NCI-H1092 (cell line): ENCODE measurements at places on chromosomes 1 and 21.

DNA sequence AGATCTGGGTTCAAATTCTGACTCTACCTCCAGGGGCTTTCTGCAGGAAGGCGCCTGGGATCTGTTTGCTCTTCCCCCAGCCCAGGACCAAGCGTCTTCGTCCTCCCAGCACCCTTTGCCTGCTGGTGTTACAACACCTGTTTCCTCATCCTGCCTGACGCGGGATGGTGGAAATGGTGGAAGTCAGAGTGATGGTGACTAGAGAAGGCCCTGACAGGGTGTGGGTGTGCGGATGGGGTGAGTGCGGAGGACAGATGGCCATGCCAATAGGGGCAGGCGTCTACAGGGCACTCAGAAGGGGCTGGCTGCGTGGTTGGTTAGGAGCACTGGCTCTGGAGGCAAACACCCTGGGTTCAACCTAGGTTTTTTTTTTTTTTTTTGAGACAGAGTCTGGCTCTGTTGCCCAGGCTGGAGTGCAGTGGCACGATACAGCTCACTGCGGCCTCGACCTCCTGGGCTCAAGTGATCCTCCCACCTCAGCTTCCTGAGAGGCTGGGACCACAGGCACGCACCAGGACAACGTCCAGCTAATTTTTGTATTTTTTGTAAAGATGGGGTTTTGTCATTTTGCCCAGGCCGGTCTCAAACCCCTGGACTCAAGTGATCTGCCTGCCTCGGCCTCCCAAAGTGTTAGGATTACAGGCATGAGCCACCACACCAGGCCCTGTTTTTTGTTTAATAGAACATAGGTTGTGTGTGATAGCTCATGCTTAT, 1.5 kb downstream of the THEMIS2 start:
- no peak for DNase-seq

- DNase-seq, result no peak
These were observed 39.9 kb upstream of the SRSF10 start for GRCh38 chr1:24020025-24020424.

GRCh38 chr1:70990469-70991253, 57.0 kb downstream of the PTGER3 start:
- DNase-seq, result no peak

- no peak for DNase-seq
These were observed 90.1 kb upstream of the SLC25A33 start for GRCh38 chr1:9449110-9449627.

- no peak for DNase-seq
These were observed 72.2 kb upstream of the GADD45A start for GRCh38 chr1:67612788-67613241.

GRCh38 chr1:64590316-64590715, 120.4 kb downstream of the CACHD1 start:
- DNase-seq, result no peak

- no peak for DNase-seq
These were observed 27.2 kb upstream of the LRRC8C start for GRCh38 chr1:89605692-89606091.

DNA sequence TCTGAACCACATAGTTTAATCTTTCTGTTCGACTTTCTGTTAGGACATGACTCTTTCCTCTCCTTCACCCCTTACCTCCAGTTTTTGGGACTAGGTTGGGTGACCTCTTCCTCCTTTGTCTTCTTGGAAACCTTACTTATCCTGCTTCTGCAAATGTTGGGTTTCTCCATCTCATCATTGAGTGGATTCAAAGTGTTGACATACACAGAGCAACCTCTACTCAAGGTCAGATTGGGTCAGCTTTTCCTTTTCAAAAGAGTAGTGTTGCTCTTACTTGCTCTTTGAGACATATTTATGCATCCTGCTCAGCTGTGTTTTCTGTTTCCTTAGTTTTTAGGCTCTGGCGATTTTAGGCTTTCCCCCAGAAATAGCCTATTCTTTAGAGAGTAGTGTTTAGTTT, 3.7 kb downstream of the CAMTA1 start:
- no peak for DNase-seq

GRCh38 chr1:154407198-154408091, 2.3 kb downstream of the IL6R start:
- no peak for DNase-seq

GRCh38 chr1:46363121-46363520, 22.5 kb downstream of the NSUN4 start:
- no peak for DNase-seq

- DNase-seq, result no peak
These were observed 102.3 kb upstream of the CD34 start for GRCh38 chr1:208013210-208013609.

GRCh38 chr21:9838738-9839642, 682.4 kb upstream of the TPTE start:
- peak; percentile 12 for DNase-seq

GRCh38 chr21:31837618-31838390, 35.0 kb upstream of the HUNK start:
- no peak for DNase-seq

- no peak for DNase-seq
These were observed 63.2 kb downstream of the SSBP3 start for GRCh38 chr1:54342742-54343687.

- DNase-seq, result no peak
These were observed 4.0 kb downstream of the SSX2IP start for GRCh38 chr1:84686223-84686622.

DNA sequence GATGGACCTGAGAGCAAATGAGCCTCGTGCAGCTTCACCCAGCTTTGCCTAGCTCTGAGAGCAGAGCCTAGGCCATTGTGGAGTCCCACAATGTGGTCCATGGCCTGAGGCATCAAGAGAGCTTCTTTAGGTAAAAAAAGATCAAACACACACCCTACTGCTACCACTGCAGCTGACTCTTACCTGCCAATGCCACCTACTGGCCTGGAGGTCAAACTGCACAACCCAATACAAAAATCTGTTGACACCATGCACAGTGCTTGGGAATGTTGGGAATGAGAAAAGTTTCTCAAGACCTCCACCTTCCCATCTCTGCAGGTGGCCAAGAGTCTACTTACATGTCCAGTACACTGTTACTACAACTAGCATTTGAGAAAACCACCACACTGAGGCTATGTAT, 60.6 kb downstream of the UCHL5 start:
- DNase-seq, result no peak

- no peak for DNase-seq
These were observed 57.6 kb upstream of the JUN start for GRCh38 chr1:58841455-58841854.

- no peak for DNase-seq
These were observed 122.9 kb downstream of the LACTBL1 start for GRCh38 chr1:22849770-22850169.

- DNase-seq, result no peak
These were observed 38.0 kb downstream of the PCNT start for GRCh38 chr21:46361935-46362334.

DNA sequence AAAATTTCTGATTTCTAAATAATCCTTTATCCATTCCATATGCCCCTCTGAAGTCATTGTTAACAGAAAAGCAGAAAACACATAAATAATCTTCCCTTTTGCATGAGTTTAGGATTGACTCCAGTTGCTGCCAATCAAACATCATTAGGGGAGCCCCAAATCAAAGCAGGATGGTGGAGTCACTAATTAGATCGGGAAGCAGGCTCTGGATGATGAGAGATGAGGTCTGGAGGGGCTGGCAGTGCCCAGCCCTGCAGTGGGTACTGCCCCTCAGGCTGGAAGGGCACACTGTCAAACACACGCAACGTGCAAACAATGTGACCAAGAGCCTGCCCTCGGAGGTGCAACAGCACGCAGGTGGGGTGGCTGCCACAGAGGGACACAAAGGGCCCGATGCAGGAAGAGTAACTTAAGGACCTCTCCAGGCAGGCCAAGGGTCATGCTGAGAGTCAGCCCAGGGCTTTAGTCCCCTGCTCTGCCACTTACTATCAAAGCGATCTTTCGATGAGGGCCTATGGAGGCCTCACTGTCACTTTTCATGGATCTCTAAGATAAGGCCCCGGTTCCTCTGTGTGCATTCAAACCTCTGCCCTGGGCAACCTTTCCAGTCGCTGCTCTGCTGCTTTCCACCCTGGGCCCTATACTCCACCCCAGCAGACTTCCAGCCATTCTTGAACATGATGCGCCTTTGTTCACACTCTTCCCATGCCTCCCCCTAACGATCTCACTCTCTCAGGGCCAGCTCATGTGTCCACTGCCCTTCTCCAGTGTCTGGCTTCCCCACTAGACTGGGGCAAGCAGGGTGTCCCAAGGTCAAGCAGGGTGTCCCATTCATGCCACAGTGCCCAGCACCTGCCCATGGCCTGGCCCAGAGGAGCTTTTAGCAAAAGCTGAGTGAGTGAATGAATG, 98.9 kb downstream of the DMRTB1 start:
- no peak for DNase-seq

GRCh38 chr1:153677718-153678518, 570 bp upstream of the NPR1 start:
- peak; percentile 31 for DNase-seq

- DNase-seq, result no peak
These were observed 145.6 kb downstream of the NR5A2 start for GRCh38 chr1:200173097-200173618.

- DNase-seq, result peak; percentile 44
These were observed 39.1 kb downstream of the TYW3 start for GRCh38 chr1:74771913-74772515.

DNA sequence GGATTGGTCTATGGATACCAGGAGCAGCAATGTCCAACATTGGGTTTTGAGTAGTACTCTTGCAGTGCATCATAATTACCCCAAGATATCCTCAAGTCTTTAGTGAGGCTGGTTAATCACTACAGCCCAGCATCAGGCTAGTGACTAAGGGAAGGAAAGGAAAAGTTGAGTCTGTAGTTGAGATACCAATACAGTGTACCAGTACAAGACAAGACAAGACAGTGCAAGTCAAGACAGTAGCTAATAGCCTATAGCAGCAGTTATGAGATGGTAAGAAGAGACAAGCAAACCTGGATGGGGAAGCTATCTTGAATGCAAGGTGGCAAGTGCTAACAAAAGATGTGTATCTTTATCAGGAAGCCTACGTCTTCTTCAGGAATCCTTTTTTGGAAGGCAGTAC, 13.3 kb upstream of the GNG12 start:
- no peak for DNase-seq

DNA sequence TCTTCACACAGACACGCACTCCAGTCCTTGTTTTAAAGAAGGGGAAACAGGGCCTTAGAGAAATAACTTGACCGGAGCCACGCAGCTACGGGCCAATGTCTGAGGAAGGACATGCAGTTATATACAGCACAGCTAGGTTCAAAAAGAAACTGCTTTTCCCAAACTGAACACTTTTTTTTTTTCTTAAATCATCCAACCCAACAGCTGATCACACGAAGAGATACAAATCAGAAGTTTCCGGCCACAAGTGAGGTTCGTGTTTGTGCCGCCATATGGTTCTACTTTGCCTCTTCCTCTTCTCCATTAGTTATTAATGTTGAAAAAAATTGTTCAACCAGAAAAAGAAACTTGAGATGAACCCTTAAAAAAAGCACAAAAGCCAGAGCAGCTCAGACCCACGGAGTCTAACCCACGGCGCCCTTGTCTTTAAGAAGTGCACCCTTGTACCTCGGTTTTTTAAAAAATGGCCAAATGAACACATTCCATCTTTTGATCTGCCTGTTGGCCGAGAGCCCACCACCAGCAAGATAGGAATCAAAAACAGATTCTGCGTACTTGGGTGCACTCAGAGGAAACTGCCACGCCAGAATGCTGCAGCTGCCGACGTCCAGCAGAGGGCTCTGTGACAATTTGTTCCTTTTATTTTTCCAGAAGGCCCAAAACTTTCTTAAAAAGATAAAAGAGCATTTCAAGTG, 78.9 kb downstream of the SLC66A1 start:
- DNase-seq, result no peak

DNA sequence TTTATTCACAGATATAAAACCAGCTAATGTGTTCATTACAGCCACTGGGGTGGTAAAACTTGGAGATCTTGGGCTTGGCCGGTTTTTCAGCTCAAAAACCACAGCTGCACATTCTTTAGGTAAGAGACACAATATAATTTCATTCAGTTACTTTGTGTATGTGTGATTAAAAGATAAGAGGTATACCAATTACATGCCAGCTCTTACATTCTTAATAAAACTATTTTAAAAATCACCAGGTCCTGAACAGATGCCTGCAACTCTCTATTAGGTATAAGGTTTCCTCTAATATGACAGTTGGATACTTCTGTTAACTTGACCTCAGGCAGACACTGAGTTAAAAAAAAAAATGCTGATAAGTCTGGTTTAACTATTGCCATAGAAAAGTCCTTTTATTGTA, 122.1 kb downstream of the NEK7 start:
- DNase-seq, result no peak

DNA sequence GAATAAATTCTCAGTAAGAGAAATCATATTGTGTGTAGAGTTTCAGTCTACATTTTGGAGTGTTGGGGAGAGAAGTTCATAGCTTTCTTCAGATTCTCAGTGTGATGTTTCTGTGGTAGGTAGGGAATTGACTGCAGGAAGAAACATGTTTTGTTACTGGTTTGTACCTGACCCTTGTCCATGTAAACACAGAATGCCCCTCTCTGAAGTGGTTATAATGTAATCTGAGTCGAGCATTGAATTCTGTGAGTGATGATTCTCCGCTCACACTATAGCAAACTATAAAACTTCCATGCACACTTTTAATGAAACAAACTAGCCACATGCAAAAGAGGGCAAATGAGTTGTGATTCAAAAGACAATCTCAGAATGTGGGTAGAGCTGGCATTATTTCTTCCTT, 433.2 kb downstream of the USP25 start:
- DNase-seq, result no peak

GRCh38 chr1:181100934-181101333, 12.4 kb downstream of the IER5 start:
- no peak for DNase-seq

- peak; percentile 35 for DNase-seq
These were observed 5.0 kb downstream of the PFKL start for GRCh38 chr21:44304877-44305293.

- no peak for DNase-seq
These were observed 3.2 kb downstream of the GSTM4 start for GRCh38 chr1:109659145-109659544.

DNA sequence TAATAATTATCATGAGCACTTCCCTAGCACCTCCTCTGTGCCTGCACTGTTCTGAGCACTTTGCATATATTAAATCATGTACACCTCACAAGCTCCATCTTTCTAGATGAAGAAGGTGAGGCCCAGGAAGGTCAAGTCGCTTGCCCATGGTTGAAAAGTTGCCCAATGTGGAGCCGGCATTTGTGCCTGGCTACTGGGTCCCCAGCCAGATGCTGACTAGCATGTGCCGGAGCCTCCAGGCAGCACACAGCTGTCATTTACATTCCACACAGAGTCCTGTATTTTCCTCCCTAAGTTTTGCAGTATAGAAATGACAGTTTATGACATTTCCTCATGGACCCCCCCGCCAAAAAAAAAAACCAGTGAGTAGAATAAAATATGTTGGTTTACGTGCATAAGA, 94.3 kb downstream of the BCAR3 start:
- DNase-seq, result no peak

- DNase-seq, result no peak
These were observed 18.3 kb upstream of the KRTAP7-1 start for GRCh38 chr21:30847627-30848500.

- DNase-seq, result no peak
These were observed 37.1 kb downstream of the LRRC40 start for GRCh38 chr1:70168283-70168682.

- no peak for DNase-seq
These were observed 27.0 kb downstream of the CLCA4 start for GRCh38 chr1:86573763-86574484.
